Astrocyte (in vitro differentiated cells and primary cell): ENCODE measurements at places on chromosomes 5 and 9. TPM values are rescaled to one million over a fixed set of nuclear protein-coding genes. Genes with fewer than 3 reads are reported as not detected.

Gene GZMA
- total RNA-seq: 1.7 and 2.6 TPM in 2 replicates

Gene PTGDS
- total RNA-seq: 5.0 and 5.6 TPM in 2 replicates

Gene MAP3K1
- total RNA-seq: 9.5 and 10.4 TPM in 2 replicates

Gene CRHBP
- total RNA-seq: 2.5 and 4.7 TPM in 2 replicates

Gene OR1J2
- total RNA-seq: not detected in 2 replicates

DNA sequence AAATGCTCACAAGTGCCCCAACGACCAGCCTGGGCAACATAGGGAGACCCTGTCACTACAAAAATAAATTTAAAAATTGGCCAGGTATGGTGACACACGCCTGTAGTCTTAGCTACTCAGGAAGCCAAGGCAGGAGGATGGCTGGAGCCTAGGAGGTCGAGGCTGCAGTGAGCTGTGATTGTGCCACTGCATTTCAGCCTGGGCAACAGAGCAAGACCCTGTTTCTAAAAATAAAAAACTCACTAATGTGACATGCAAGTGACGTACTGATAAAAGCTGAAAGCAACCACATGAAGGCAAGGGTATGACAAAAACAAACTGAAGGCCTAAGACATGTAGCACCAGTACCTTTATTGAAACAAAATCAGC is 81.1 kb downstream of the TLE1 start:
- no peak for DNase-seq

- no peak for DNase-seq
These were observed 176.5 kb upstream of the TLE4 start for GRCh38 chr9:79395228-79395627.

- peak; percentile 63 for DNase-seq
These were observed 72.7 kb upstream of the IER5L start for GRCh38 chr9:129250786-129251185.

DNA sequence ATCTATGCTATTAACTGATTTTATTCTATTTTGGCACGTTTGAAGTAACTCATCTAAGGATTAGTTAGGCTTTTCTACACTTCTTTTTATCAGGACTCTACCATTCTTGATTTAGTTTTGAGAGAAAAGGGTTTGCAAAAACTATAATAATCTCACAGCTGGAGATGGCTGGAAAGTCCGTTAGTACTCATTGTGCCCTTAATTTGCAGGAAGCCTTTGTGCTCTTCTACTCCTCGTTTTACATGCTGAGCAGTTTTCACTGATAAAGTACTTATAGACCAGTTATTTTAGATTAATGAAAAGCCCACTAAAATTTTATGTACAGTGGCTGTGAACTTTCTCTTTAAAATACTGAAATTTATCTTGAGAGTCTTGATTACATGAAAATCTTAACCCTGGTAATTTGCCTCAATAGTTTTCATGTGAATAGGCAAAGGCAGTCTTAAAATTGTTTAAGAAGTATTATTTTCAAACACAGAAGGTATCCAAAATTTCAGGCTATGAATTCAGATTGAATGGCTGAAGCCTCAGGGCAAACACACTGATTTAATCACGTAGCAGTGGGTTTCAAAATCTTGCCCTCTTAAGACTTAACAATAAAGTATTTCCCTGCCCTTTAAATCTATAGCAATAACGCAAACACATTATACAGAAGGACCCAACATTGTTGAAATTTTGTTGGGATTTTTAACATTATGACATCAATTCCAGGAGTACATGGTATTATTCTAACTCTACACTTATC is 18.6 kb downstream of the MLLT3 start:
- DNase-seq: no peak

Gene ADAMTSL2
- total RNA-seq: 0.52 and 0.58 TPM in 2 replicates

- DNase-seq: no peak
These were observed 157.1 kb upstream of the MPDZ start for GRCh38 chr9:13436591-13436990.

Gene SLC1A3
- total RNA-seq: 20.9 and 23.8 TPM in 2 replicates

DNA sequence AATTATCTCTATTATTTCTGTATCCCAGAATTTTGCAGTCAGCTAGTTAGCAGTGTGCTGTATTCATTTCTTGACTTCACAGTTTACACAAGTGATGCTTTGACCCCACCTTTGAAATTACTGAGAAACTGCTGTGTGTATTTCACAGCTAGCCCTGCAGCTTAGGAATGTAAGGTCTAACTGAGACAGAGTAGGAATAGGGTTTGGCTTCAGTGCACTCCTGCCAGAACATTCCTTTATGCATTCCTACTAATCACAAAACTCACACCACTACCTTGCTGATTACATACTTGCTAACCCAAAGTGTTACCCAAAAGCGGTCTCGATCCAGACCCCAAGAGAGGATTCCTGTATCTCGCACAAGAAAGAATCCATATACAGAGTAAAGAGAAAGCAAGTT is 551.8 kb downstream of the CDH9 start:
- no peak for DNase-seq

DNA sequence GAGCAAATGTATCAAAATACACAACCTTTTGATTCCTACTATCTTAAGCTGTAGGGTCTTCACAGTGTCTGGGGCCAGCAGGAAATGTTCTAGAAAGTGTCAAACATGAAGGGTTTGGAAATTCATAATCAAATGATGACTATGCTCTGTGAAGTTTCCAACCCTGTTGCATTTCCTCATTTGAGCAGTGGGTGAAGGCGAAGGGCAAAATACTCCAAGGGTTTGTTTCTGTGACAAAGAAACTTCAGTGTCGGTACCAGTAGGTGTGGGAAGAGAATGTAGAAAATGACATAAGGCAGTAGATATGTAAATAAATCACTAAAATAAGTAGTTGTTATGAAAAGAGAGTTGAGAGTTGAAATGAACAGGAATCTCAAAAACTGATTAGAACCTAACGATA is 576 bp downstream of the ALDOB start:
- DNase-seq: no peak

DNA sequence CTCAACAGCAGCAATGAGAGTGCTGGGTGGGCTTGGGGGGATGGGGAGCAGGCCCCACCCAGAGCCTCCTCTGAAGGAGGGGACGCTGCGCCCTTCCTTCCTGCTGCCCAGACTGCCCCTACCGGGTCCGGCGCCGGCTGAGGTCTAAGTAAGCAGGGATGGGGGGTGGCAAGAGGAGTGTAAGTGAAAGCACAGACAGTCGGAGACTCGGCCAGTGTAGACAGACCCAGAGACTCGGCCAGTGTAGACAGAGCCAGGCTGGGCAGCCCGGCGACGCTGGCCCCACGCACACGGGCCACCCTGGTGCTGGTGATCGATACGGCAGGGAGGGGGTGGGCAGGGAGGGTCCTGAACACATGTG is 7.4 kb upstream of the ENTPD8 start:
- DNase-seq: no peak

GRCh38 chr5:89823046-89823445 is 586.5 kb downstream of the CETN3 start:
- DNase-seq: no peak

DNA sequence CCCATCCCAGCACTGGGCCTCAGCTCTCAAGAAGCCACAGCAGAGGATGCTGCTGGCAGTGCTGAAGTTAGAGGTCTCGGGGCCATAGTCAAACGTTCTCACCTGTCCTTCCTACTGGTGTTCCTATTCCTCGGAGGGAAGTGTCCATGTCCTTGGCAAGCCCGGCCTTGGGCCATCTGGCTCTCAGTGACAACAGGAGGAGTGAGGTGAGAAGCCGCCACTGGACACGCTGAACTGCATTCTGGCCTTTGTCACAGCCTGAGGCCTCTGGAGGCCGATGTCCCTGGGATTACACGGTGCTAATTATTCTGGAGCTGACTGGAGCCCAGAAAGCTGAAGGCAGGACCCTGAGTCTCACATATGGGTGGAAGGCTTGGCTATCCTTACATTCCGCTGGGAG is 92.5 kb downstream of the OLFM1 start:
- DNase-seq: no peak

Gene CTXN3
- total RNA-seq: not detected in 2 replicates

GRCh38 chr9:108041551-108041950 is 552.0 kb upstream of the KLF4 start:
- DNase-seq: peak; percentile 71

- DNase-seq: peak; percentile 63
These were observed at the start of gene CLINT1 for GRCh38 chr5:157858527-157859226. CLINT1 (minus strand) TSS chr5:157859145; CDS start chr5:157858970, 175 bp downstream.

Gene OMD
- total RNA-seq: not detected in 2 replicates

- no peak for DNase-seq
These were observed 45.4 kb downstream of the MARCHF11 start for GRCh38 chr5:16134204-16134603.
